Prostate gland (tissue), 2 donors: ENCODE measurements at places on chromosomes 7 and 10. TPM values are rescaled to one million over a fixed set of nuclear protein-coding genes. Genes with fewer than 3 reads are reported as not detected.

- DNase-seq: no peak
These were observed 28.1 kb downstream of the SLIT1 start for GRCh38 chr10:97157578-97158095.

DNA sequence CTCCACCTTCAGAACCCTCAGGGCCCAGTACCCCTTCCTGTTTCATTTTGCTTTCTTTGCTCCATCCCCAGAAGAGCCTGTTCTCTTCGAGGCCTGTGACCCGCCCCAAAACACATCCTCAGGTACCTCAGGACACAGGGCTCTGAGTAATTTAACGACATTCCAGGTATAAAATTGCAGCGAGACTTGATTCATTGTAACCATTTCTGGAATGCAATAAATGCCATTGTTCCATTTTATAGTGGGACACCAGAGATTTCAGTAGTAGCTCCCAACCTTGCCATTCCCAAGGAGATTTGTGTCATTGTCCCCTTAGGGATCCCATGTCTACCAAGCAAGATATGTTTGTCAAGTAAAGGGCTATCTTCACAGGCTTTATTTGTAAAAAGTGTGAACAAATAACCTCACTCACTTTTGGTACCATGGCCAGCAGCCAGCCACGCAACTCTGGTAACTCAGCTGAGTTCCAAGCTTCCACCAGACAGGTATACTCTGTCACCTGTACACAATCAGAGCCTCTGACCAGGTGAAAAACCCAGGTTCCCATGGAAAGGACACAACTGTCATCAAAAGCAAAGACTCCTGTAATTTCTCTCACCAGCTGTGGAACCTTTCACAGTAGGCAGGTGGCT, 441.3 kb downstream of the PLXNA4 start:
- DNase-seq: peak; percentile 30

DNA sequence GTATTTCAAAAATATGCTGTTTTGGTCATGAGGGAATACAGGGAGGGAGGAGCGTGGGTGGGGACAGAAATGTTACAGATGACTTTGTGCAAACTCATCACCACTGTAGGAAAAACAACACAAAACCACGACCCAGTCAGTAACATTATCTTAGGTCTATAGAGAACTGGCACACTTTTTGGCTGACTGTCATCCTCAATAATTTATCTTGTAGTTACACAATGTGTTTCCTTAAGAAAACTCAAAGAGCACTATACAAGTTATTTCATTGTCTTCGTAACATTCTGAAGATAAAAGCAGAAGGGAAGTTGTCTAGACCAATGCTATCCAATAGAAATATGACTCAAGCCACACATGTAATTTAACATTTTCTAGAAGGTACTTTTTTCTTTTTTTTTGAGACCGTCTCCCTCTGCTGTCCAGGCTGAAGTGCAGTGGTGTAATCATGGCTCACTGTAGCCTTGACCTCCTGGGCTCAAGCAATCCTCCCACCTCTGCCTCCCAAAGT, 16.9 kb upstream of the CDK14 start:
- DNase-seq: peak; percentile 67

- DNase-seq: no peak
These were observed 333.2 kb downstream of the RPS24 start for GRCh38 chr10:78366663-78367411.

DNA sequence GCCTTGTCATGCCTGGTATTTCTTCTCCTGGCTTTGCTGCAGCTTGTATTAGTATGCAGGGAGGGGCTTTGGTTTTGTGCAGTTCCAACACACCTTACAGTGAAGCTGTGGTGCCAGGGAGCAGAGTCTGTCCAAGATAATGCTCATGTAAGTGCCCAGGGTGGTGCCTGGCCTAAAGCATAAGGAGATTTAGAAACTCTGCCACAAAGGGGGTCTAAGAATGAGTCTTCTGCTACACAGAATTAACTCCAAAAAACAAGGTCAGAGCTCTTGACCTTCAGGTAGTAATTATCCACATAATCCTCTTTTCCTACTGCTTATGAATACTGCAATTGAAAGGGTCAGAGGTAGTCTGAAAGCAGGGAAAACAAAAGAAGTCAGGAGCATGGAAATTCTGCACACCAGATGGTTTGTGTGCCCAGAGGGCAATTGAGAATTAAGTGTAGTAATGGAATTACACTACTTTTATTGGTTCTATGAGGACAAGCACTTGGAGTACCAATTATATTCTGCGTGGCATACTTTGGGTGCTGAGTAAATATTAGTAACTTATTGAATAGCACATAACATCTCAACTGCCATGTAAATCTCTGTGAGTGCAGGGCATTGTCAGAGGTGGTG, 121.5 kb downstream of the KAT6B start:
- DNase-seq: no peak

- peak; percentile 76 for DNase-seq
These were observed 82.1 kb downstream of the SLC37A3 start for GRCh38 chr7:140316165-140316661.

GRCh38 chr7:8436965-8437364, 3.6 kb downstream of the NXPH1 start:
- DNase-seq: no peak

DNA sequence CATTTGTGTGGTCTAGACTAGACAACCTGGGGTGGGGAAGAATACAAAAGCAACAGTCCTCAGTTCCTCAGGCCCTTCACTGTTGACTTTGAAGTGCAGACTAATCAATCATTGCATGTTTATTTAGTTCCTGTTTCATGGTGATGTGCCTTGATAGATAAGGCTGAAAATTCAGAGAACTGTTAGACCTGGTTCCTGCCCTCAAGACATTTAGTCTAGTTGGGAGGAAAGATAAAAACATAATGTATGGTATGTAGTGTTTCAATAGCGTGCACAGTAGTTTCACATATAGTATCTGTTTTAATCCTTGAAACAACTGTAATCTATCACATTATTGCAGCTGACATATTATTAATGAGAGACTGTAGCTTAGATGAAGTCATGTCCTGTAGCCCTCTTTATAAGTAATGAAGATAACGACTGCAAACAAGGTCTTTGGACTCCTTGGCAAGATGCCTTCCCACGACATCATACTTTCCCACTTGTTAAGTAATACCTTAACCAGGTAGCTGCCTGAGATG, 124.0 kb downstream of the CELF2 start:
- DNase-seq: no peak

GRCh38 chr7:29609162-29610037, 45.8 kb downstream of the PRR15 start:
- DNase-seq: no peak

Gene TRIM8
- total RNA-seq: 148 TPM

Gene ADIRF
- total RNA-seq: 128 TPM

Gene AOAH
- total RNA-seq: 4.8 TPM

Gene PSD
- total RNA-seq: 1.0 TPM

Gene ZP3
- total RNA-seq: 4.5 TPM

Gene SEMA3A
- total RNA-seq: 1.9 TPM

Gene CDH23
- 3.9 TPM for total RNA-seq
